ENCODE measurements at places on chromosomes 16 and 17. TPM values are rescaled to one million over a fixed set of nuclear protein-coding genes. Genes with fewer than 3 reads are reported as not detected.

The MYO18A gene
- total RNA-seq = 99.8 TPM

The CLEC3A gene
- not detected for total RNA-seq

The GAS7 gene
- total RNA-seq = 113 TPM

DNA sequence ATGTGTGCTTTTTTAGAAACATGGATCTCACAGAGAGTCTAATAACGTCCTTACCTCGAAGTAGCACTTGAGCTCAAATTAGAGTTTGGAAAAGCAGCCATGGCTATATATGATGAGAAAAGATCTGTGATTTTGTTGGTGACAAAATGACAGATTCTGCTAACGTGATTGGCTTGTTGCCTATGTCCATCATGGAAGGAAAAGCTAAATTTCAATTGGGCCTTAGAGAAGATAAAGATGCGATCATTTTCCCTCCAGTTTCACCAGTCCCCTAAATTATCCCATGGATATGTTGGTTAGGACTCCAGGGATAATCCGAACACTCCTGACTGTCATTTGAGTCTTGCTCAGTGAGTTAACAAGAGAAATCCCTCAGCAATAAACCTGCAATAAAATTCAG is 175.8 kb downstream of the C16orf95 start:
- DNase-seq = no peak

DNA sequence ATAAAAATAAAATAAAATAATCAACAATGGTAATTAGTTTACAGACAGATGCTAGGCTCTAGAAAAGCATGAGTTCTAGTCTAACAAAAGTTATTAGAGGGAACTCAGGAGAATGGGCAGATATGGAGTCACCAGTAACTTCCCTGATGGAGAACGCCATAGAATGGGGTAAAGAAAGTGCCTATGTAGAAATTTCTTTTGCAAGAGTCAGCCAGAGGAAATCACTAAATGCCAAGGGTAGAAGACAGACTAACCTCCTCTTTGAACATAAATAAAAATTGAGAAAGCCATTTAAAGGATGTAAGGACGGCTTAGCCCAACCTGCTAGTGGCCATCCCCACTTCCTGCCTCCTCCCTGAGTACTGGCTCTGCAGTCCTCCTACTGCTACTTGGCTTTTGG is 141.6 kb downstream of the VPS53 start:
- no peak for DNase-seq

GRCh38 chr16:84992717-84993075 is 18.6 kb downstream of the ZDHHC7 start:
- no peak for DNase-seq

Measured in lower leg skin (tissue), 4 donors.